DMS53 (cell line): ENCODE measurements at places on chromosomes 1 and 21.

DNA sequence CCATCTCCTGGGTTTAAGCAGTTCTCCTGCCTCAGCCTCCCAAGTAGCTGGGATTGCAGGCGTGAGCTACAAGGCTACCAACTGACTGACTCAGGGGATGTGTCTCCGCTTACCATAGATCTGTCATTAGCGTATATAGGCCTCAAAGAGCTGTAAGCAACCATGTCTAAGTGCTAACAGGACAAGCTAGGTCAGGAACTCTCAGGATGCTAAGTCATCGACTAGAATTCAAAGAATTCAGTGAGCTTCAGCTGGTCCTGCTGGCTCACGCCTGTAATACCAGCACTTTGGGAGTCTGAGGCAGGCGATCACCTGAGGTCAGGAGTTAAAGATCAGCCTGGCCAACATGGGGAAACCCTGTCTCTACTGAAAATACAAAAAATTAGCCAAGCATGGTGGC lies 29.5 kb downstream of the CAPN2 start:
- DNase-seq, result no peak

DNA sequence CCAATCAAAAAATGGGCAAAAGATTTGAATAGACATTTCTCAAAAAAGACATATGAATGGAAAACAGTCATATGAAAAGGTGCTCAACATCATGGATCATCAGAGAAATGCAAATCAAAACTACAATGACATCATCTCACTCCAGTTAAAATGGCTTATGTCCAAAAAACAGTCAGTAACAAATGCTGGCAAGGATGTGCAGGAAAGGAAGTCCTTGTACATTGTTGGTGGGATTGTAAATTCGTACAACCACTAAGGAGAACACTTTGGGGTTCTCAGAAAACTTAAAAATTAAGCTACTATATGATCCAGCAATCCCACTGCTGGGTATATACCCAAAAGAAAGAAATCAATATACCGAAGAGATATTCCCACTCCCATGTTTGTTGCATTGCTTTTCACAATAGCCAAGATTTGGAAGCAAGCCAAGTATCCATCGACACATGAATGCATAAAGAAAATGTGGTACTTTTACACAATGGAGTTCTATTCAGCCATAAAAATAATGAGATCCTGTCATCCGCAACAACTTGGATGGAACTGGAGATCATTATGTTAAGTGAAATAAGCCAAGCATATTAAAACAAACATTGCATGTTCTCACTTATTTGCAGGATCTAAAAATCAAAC lies 17.9 kb downstream of the GBP5 start:
- DNase-seq, result peak; percentile 60

- DNase-seq, result no peak
These were observed 114.0 kb downstream of the ROR1 start for GRCh38 chr1:63887809-63888208.

DNA sequence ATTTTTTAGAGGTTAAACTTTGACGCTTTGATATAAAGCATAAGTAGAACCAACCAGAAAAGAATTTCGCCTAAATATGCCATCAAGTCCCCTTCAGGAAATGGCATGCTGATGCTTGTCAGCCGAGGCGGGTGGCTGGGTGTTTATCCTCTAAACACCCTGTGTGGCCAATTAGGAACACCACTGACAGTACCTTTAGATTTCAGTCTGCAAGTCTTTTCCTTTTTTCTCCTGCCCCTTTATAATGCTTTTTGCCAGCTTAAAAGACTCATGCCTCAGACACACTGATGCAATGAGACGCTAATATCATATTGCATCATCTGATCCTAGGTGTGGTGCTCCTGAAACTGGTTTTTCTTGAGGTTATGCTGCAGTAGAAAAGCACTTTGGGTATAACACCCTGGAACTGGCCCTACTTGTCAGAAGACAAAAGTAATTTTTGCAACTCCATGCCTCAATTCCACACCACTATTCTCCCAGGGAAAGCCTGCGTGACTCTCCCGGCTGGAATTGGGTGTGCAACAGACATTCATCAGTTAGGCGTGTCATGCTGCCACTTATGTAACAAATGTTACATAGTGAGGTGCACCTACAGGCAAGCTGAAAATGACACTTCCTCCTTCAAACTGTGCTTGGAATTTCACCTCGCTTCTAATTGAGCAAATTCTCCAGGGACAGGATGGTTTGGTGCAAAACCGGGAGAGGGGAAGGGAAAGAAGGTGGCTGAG lies 2.0 kb upstream of the RCC2 start:
- DNase-seq, result peak; percentile 69

DNA sequence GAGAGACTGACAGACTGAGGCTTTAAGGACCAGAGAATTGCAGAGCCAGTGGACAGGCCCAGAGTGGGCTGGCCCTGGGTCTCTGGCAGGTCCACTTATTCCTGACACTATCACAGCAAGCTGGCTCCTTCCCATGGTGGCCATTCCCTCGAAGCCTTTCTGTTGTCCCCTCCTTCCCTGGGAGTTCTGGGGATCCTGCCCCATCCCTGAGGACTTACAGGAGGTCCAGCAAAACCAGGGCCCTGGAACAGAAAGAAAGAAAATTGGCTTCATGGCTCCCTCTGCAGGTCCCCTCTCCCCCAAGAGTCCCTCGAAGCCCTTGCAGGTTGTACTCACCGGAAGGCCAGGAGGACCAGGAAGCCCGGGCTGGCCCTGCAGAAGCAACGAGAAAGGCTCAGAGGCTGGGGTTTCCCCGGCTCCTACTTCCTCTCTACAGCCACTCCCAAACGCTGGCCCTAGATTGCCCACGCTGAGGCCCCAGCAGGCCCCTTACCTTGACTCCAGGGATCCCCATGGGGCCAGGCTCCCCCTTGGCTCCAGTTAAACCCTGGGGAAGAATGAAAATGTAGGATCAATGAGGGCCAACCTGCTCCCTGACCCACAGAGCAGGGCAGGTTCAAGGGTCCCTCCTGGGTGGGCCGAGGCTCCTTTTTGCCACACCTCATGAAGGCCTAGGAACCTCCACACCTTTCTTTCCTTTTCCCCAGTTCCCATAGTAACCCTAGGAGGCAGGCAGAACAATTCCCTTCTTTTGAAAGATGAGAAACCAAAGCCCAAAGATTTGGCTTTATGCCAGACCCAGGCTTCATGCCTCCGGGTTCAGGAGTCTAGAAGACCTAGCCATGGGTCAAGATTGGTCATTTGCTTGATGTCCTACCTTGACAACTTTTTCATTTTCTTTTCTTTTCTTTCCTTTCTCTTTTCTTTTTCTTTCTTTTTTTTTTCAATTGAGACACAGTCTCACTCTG lies 4.6 kb downstream of the COL9A2 start:
- peak; percentile 32 for DNase-seq

DNA sequence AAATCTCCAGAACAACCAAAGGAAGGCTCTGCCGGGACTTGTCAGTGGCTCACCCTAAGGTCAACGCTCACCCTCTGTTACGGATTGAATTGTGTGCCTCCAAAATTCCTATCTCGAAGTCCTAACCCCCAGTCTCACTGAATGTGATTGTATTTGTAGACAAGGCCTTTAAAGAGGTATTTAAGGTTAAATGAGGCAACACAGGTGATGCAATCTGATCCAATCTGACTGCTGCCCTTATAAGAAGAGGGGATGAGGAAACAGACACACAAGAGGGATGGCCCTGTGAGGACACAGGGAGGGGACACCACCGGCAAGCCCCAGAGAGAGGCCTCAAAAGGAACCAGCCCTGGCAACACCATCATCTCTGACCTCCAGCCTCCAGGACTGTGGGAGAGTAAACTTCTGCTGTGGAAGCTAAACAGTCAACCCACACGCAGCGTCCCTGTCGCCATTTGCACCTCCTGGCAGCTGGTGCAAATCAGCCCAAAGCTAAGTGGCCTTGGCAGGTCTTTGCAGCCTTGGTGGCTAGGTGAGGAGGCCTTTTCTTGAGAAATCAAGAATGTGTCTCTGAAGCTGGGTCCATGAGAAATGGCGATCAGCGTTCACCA lies 24.2 kb downstream of the UBASH3A start:
- DNase-seq, result no peak

DNA sequence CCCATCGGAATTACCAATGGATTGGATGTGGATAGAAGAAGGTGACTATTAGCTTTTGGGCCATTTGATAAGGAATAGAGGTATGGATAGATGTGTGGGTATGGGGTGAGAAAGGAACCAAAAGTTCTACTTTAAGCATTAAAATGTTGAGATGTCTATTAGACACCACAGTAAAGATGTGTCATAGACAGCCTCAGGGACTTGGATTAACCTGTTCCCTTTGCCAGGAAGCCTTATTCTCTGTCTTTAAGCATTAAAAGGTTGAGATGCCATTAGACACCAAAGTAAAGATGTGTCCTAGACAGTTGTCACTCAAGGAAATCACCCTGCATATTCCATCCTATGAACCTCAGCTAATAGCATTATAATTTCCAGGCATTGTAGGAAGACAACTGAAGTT lies 11.0 kb upstream of the DENND1B start:
- no peak for DNase-seq

- peak; percentile 50 for DNase-seq
These were observed 1.2 kb downstream of the RNASEL start for GRCh38 chr1:182587666-182588499.

GRCh38 chr1:84803604-84804003 lies 89.4 kb downstream of the LPAR3 start:
- DNase-seq, result no peak
